Neural progenitor cell (in vitro differentiated cells): ENCODE measurements at places on chromosomes 1 and 21. TPM values are rescaled to one million over a fixed set of nuclear protein-coding genes. Genes with fewer than 3 reads are reported as not detected.

DNA sequence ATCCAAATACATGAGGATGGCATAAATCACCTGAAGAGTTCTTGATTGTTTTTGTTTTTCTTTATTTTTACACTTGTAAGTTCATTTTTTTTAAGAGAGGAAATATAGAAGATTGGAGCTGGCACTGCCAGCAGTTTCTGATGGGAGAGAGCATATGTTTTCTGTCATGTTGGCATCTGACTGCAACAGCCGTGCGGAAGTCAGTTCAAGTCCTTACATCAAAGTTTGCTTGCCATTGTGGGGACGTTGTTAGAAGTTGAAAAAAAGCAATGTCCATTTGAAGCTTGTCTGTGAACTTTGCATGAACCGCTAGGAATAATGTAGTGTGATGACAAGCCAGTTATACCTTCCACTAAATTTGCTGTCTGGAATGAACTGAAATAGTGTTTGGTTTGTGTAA is 126.5 kb upstream of the USH2A start:
- H3K27me3 ChIP-seq, result no peaks in the 10 kb centered on the region
- H3K27ac ChIP-seq, result no peak overlapping the region
- DNase-seq, result no peak
- H3K4me1 ChIP-seq, result no peaks in the 10 kb centered on the region
- no peak overlapping the region for H3K4me3 ChIP-seq
- H3K36me3 ChIP-seq, result no peaks in the 10 kb centered on the region

- no peaks in the 10 kb centered on the region for H3K36me3 ChIP-seq
- no peak for DNase-seq
- no peak overlapping the region for H3K4me3 ChIP-seq
- H3K27me3 ChIP-seq, result no peaks in the 10 kb centered on the region
- peaks cover 8% of the 10 kb centered on the region for H3K4me1 ChIP-seq
- no peak overlapping the region for H3K27ac ChIP-seq
Observed at GRCh38 chr1:42825036-42825851, 8.0 kb upstream of the SVBP start.

DNA sequence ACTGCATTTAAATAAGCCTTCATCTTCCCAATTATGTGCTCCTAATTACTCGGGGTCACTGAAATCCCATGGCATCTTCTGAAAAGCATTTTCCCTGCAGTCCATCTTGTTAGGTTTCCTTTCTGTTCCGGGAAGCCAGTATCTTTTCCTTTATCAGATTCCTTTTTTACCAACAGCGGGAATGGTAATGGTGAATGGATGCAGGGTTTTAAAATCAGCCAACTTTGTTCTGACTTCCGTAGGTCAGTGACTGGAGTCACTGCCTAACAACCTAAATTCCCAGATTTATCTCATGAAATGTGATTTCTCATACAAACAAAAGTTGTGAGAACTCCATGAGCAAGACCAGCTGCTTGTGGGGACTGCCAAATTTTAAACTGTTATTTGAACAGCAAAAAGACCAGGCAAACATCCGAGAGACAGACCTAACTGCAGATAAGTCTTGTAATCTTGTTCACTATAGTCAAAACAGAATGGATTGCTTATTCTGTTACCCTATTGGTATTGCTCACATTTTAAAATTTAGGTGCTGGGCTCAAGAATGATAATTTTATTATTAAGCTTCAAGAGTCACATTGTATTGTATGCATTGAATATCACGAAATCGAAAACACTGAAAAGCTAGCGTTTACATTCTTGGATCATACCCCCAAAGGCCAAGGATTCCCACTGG is 1.2 kb upstream of the RWDD3 start:
- H3K36me3 ChIP-seq, result no peaks in the 10 kb centered on the region
- H3K27me3 ChIP-seq, result no peaks in the 10 kb centered on the region
- no peak overlapping the region for H3K27ac ChIP-seq
- peak overlapping the region; percentile 78 for H3K4me3 ChIP-seq
- H3K4me1 ChIP-seq, result peaks cover 27% of the 10 kb centered on the region

GRCh38 chr1:55685560-55685959 is 470.4 kb upstream of the USP24 start:
- no peak overlapping the region for H3K4me3 ChIP-seq
- no peak overlapping the region for H3K27ac ChIP-seq
- no peaks in the 10 kb centered on the region for H3K27me3 ChIP-seq
- DNase-seq, result no peak
- no peaks in the 10 kb centered on the region for H3K36me3 ChIP-seq

- H3K27me3 ChIP-seq, result no peaks in the 10 kb centered on the region
- no peak overlapping the region for H3K27ac ChIP-seq
- DNase-seq, result no peak
- H3K4me1 ChIP-seq, result no peaks in the 10 kb centered on the region
Observed at GRCh38 chr1:248611883-248612414, 14.4 kb upstream of the OR2T10 start.

DNA sequence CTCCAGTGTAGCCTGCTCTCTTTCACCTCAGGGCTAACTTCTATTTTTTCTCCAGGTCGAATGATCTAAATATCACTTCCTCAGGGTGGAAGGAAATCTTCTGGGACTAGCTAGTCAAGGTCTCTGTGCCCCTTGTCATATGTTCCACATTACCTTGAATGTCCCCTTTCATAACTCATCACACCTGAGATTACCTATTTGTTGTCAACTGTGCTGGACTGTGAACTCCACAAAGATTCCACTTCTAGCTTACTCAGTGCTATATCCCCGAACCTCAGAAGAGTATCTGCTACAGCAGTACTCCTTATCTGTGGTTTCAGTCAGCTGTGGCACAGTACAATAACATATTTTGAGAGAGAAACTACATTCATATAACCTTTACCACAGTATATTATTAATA is 14.6 kb upstream of the SYNJ1 start:
- no peak for DNase-seq
- H3K27ac ChIP-seq, result no peak overlapping the region
- H3K36me3 ChIP-seq, result peaks cover 36% of the 10 kb centered on the region

DNA sequence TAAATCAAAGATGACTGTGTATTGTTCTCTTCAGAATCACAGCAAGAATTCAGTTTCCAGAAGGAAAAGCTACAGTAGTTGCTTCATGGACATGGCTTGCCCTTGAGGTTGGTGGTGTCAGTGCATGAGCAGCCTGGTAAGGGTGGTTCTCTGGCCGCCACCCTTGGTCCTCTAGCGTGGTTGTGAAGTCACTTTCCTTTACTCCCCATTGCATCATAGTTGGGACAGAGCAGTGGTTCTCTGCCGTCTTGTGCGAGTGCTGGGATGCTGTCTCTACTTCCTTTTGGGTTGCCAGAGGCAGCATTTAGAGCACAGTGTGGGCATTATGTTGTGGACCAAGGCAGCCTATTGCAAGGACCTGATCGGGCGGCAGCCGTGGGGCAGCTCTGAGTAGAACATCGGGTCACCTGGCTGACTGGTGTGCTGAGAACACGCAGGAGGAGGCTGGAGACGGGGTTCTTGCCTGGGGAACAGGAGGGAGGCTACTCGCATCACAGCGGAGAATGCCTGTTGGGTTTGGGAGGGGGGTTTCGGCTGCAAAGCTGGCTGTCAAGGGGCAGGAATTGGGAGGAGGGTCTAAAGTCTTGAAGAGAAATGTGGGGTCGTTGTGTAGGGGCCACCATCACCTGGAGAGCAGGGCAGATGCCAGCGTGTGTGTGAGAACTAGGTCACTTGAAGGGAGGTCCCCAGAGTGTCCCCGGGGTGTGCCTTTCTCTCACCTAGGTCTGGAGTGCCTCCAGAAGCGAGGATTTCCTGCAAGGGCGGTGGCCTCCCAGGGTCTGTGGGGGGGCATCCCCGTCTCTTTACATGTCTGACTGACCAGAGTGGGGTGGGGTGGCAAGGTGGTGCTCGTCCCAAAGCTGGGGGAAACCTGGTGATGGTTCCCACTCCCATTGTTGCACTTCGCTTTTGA is 6.3 kb downstream of the ARF1 start:
- H3K4me1 ChIP-seq, result peaks cover 16% of the 10 kb centered on the region
- H3K36me3 ChIP-seq, result no peaks in the 10 kb centered on the region
- no peak overlapping the region for H3K4me3 ChIP-seq
- H3K27ac ChIP-seq, result no peak overlapping the region
- no peak for DNase-seq
- H3K27me3 ChIP-seq, result no peaks in the 10 kb centered on the region

DNA sequence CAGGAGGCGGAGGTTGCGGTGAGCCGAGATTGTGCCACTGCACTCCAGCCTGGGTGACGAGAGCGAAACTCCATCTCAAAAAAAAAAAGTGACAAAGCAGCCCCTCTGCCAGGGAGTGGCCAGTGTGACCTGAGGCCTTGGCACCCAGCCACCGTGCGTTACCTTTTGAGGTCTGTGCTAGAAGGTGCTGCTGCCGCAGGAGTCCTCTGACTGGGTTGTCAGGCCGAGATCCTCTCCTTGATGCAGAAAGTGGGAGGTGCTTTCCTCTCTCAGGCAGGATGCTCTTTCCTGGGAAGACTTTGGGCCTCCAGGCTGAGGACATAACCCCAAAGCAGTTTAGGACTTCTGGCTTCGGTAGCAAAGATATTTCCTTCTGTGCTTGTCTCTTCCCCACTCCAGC is 280.5 kb upstream of the VAMP3 start:
- H3K27ac ChIP-seq, result no peak overlapping the region
- no peak overlapping the region for H3K4me3 ChIP-seq
- peaks cover 8% of the 10 kb centered on the region for H3K4me1 ChIP-seq

DNA sequence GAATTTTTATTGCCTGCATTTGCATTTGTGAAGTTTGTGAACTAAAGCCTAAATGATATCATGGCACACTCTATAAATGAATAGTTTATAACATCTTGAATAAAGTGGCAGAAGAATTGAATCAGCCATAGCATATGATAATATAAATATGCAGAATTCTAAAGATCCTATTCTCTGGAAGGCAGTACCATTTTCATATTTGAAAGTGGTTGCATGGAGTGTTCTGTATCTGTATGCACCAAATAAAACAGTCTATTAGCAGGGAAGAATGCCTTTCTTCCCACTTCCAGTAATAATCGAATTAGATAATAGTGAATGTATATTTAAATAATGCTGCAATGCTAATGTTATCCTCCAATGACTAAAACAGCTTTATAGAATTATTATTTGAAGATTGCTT is 57.9 kb upstream of the TRIM67 start:
- H3K36me3 ChIP-seq, result no peaks in the 10 kb centered on the region
- peaks cover 20% of the 10 kb centered on the region for H3K27me3 ChIP-seq
- H3K27ac ChIP-seq, result no peak overlapping the region
- H3K4me1 ChIP-seq, result peaks cover 3% of the 10 kb centered on the region
- no peak for DNase-seq
- H3K4me3 ChIP-seq, result no peak overlapping the region

DNA sequence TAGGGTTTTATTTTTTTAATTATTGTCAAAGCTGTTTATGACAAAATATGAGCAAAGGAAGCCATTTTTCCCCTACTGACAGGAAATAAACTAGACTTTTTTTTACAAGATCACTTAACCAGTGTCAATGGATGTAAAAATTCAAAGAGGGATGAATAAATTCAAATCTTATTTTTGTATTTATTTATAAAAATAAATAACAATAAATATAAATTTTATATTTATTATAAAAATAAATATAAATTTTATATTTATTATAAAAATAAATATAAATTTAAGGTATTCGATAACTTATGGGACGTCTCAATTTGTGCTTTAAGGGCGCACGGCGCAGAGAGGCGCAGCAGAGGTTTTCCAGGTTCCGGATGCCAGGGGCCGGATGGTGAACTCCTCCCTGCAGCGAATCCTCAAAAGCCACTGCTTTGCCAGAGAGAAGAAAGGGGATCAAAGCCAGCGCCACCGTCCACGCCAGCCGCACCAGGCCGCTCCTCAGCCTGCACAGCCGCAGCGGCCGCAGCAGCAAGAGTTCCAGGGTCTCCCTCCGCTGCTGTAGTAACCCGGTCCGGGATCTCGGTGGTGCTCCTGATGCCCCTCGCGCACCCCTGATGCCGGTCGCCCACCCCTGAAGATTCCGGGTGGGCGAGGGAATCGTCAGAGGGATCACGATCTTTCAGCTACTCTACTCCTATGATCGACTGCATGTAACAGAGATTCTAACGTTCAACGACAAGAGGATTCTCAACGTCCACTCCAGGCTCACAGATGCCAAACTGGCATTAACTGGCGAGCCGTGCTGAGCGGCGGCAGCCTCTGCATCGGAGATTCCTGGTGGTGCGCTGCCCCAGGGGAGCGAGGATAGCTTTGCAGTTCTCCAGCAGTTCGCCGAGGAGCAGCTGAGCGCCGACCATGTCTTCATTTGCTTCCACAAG is 28.5 kb upstream of the RLF start:
- H3K27me3 ChIP-seq, result no peaks in the 10 kb centered on the region
- H3K27ac ChIP-seq, result no peak overlapping the region

- H3K36me3 ChIP-seq, result no peaks in the 10 kb centered on the region
- H3K27me3 ChIP-seq, result no peaks in the 10 kb centered on the region
- peaks cover 31% of the 10 kb centered on the region for H3K4me1 ChIP-seq
- DNase-seq, result no peak
- H3K4me3 ChIP-seq, result no peak overlapping the region
Observed at GRCh38 chr21:29718081-29718815, 221.5 kb downstream of the GRIK1 start.

- H3K36me3 ChIP-seq, result no peaks in the 10 kb centered on the region
- no peak overlapping the region for H3K4me3 ChIP-seq
- peak; percentile 56 for DNase-seq
- no peak overlapping the region for H3K27ac ChIP-seq
Observed at GRCh38 chr1:212669102-212669501, 30.5 kb downstream of the BATF3 start.

- no peak overlapping the region for H3K4me3 ChIP-seq
- no peaks in the 10 kb centered on the region for H3K27me3 ChIP-seq
- H3K27ac ChIP-seq, result no peak overlapping the region
- DNase-seq, result no peak
- no peaks in the 10 kb centered on the region for H3K4me1 ChIP-seq
- H3K36me3 ChIP-seq, result no peaks in the 10 kb centered on the region
Observed at GRCh38 chr1:69766431-69767180, 198.9 kb downstream of the LRRC7 start.

GRCh38 chr1:238606896-238607295 is 716.2 kb upstream of the ZP4 start:
- no peaks in the 10 kb centered on the region for H3K27me3 ChIP-seq
- no peak overlapping the region for H3K4me3 ChIP-seq
- H3K27ac ChIP-seq, result no peak overlapping the region
- H3K4me1 ChIP-seq, result no peaks in the 10 kb centered on the region
- DNase-seq, result no peak

DNA sequence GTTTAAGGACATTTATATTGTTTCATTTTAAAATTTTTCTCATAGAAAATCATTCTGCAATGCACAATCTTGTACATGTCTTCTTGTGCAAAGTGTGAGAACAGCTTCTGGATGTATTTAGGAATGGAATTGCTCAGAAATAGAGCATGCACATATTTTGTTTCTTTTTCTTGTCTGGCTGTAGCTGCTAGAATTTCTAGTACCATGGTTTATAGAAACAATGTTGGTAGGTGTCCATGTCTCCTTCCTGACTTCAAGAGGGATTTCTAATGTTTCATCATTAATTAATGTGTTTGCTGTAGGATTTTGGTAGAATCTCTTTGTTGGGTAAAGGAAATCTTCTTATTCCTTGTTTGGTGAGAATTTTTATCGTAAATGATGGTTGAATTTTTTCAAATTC is 99.0 kb downstream of the RYR2 start:
- no peaks in the 10 kb centered on the region for H3K4me1 ChIP-seq
- H3K4me3 ChIP-seq, result no peak overlapping the region
- H3K27ac ChIP-seq, result no peak overlapping the region
- no peaks in the 10 kb centered on the region for H3K36me3 ChIP-seq
- no peaks in the 10 kb centered on the region for H3K27me3 ChIP-seq
- DNase-seq, result no peak

GRCh38 chr1:115641762-115642167 is at the start of gene VANGL1:
Gene VANGL1 (plus strand): TSS chr1:115641970. CDS start chr1:115651414, 9,444 bp downstream.
- H3K27me3 ChIP-seq, result peaks cover 16% of the 10 kb centered on the region
- peak; percentile 76 for DNase-seq
- H3K4me1 ChIP-seq, result peaks cover 7% of the 10 kb centered on the region
- H3K36me3 ChIP-seq, result no peaks in the 10 kb centered on the region

MAEL gene
- 1.2 TPM in 1 of 2 replicates, not detected in the other for total RNA-seq

GSTM1 gene
- 13.8 and 20.8 TPM in 2 replicates for total RNA-seq

B3GALT5 gene
- total RNA-seq, result 1.3 and 1.5 TPM in 2 replicates

KRTAP13-2 gene
- total RNA-seq, result not detected in 2 replicates

CD1C gene
- total RNA-seq, result not detected in 2 replicates

KRTAP10-10 gene
- total RNA-seq, result not detected in 2 replicates

STPG1 gene
- 12.7 and 15.9 TPM in 2 replicates for total RNA-seq

VWA1 gene
- total RNA-seq, result 2.4 and 7.0 TPM in 2 replicates
